ENCODE measurements at places on chromosomes 1 and 21.
A peak's percentile ranks its signal among the peaks of the same experiment; 100 is the strongest.

DNA sequence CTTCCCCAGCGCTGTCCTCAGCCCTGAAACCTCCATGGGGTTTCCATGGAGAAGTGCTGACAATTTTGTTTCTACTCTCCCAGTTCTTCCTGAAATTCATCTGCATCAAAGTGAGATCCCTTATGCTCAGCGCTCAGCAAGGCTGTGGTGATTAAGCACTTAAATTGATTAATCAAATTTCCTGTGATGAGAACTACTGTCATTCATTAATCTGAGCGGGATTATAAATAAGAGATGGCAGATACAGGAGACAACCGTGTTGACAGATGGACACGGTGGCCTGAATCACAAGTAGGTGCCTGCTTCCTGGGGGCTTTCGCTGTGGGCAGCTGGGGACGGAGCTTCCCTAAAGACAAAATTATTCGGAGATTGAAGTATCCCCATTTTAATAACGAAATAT, 329.1 kb upstream of the VAMP3 start:
- no peak for DNase-seq

DNA sequence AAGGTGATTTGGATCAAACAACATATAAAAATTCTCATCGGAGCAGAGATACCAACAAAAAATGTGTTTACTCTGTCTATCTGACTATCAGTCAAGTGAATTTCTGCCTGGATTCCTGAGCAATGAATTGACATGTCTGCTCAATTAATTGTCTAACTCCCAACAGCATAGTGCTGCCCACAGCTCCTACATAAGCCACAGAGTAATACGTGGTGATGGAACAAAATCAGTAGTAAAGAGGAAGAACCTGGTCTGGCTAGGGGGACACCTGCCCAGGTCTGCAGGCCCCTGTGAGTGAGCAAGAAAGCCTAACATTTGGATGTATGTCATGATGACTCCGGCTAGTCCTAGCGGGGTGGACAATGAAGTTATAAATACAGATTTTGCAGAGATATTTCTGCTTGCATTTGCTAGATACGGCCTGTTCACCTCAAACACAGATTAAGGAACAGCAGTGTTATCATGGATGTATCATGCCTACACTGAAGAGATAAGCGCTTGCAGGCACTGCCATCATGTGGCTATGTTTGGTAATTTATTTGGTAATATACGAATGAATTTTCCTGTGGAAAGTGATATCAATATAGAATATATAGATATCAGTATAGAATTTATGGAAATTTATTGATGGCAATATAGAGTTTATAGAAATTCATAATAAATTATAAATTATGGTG, 69.6 kb upstream of the LRRC8B start:
- DNase-seq, result peak; percentile 69

DNA sequence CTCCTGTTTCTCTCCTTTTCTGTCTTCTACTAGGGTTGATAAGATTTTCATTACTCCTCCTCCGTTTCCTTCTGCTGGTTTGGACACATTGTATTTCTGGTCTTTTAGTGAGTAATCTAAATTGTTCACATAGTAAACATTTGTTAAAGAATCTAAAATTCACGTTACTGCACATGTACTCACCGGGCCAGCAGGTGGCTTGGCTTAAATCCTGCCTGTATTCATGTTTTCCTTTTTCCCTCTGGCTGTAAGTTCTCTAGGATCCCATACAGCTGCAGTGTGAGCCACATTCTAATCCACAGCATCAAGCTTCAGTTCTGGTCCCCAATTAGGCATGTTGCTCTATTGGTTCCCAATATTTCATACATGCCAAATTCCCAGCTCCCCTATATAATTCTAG, 958.3 kb downstream of the ADGRL2 start:
- DNase-seq, result no peak

DNA sequence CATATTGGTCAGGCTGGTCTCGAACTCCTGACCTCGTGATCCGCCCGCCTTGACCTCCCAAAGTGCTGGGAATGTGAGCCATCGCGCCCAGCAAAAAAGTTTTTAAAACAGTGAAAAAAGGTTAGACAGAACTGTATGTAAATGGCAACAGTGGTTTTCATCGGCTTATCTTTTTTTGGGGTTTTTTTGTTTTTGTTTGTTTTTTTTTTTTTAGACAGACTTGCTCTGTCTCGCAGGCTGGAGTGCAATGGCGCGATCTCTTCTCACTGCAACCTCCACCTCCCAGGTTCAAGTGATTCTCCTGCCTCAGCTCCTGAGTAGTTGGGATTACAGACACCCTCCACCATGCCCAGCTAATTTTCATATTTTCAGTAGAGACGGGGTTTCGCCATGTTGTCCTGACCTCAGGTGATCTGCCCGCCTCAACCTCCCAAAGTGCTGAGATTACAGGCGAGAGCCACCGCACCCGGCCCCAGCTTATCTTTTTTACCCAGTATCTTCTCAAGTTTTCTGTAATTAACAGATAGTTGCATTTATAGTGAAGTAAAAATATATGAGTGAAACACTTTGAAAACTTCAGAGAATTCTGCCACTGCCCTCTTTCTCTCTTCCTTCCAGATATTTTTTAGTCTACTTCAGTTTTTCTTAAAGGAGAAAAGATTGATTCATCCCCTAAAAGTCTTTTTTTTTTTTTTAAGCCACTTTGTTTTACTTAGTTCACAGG, 13.1 kb downstream of the TIMM17A start:
- no peak for DNase-seq
